ENCODE measurements at places on chromosomes 6 and 20.

DNA sequence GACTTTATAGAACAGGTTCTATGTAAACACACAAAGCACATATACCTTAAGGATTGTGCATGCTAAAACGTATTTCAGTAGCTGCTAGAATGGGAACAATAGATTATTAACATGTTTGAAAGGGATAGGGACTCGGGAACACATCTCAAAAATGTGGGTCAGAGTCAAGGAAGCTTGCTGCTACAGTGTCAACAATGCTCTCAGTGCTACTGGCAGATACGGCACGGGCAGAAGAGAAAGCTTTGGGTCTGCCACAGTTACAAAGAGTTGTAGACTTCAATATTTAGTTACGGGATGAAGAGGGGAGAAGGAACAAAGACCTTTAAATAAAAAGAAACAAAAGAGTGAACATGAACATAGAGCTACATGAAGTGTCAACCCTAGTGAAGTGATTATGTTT is 170.5 kb downstream of the BACH2 start:
- DNase-seq: no peak

- no peak for DNase-seq
Measured at GRCh38 chr20:3660262-3661059, 2.7 kb downstream of the GFRA4 start.

DNA sequence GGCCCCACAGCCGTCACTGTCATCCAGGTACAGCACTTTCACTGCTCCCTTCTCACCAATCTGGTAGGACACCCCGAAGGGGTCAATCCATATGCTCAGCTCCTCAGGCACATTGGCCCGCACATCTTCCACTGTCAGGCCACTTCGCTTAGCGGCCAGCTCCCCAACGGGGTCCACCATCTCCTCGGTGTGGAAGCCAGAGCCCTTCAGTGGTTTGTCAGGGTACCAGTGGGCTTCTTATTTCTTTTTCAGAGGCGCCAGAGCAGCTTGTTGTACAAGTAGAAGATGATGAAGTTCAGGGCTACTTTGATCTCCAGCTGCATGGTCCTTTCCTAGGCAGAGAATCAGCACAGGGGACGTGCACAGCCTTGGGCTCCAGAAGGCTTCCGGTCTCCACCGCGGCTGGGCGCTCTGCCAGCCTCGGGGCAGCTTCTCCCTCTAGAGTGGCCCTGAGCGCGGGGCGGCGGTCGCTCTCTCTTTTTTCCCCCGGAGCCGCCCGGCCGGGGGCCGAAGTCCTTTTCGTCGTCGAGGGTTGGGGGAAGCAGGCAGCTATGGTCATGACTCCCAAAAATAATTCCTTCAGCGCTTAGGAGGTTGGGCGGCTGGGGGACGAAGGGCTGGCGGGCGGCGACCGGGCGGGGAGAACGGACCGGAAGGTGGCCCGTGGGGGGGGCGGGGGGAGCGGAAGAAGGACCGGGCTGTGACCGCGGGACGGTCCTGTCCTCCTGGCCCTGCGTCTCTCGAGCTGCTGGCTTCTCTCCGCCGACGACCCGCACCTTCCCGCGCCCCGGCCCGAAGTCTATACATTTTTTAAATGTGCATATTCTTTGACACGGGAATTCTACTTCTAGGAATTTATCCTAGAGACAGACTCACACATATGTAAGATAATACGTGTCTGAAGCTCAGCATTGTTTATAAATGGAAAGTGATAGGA is 6.5 kb upstream of the ZSCAN9 start:
- no peak for DNase-seq

DNA sequence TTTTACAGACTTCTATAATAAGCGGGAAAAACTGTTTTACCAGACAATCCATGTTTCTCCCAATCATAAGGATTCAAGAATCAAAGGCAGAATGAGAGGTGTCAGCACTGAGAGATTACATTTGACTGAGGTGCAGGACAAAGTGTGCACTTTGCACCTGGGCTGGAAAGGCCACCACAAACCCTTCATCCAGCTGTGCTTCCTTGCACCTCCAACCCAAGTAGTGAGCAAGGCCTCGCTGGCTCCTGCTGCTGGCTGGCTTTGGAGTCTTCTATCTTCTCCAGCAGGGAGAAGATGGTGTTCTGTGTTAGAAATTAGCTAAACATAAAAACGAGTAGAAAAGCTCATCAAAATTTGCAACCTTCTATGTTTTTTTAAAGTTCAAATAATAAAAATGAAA is 77.7 kb downstream of the CHD6 start:
- no peak for DNase-seq

DNA sequence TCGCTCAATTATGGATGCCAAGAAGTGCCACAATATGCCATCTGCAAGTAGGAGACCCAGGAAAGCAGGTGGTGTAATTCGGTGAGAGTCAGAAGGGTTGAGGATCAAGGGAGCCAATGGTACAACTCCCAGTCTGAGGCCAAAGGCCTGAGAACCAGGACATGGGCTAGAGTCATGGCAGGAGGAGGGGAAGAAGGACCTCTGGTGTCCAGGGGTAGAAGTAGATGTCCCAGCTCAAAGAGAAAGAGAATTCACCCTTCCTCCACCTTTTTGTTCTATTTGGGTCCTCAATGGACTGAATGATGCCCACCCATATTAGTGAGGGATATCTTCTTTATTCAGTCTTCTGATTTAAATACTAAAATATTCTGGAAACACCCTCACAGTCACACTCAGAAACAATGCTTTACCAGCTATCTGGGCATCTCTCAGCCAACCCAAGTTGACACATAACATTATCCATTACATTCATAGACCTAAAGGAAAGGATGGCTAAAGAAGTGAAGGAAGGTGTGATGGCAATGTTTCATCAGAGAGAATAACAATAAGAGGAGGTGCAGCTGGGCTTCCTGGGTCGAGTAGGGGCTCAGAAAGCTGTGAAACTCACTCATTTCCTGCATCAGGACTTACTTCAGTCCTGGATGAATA is 21.2 kb upstream of the HLA-DQA1 start:
- DNase-seq: no peak

DNA sequence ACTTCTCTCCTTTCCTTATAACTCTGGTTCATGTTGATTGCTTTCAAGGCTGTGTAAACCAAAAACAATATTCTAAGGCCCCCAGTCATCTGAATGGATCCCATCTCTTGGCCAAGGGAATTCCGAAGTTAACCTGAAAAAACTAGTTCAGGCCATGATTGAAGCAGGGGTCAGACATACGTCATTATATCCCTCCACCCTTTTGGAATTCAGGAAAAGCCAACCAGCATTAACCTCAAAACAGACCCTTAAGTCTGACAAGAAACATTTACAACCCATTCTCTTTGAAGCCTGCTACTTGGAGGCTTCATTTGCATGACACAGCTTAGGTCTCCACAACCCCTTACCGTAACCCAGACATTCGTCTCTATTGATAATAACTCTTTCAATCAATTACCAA is 39.7 kb downstream of the SLC26A8 start:
- no peak for DNase-seq

All from activated naive CD4-positive, alpha-beta T cell (primary cell).